ENCODE measurements at places on chromosomes 16 and 17.

- no peak for DNase-seq
Observed at GRCh38 chr17:78053777-78054468, 74.6 kb downstream of the TMC6 start.

DNA sequence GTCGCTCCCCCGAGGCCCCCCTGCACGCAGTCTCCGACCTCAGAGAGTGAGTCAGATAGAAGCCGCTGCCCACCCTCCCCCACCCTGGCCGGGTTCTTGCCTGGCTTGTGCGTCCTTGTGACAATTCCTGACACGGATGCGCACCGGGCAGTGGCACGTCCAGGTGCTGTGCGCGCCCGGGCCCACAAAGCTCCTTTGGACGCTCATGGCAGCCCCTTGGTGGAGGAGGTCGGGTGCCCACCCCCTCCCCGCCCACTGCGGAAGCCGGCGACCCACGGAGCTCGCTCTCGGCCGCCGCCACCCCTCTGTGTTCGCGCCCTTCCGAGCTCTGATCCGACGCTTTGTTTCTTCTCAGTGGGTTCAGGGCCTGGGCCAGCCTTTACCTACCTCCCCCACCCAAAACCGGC is 662 bp upstream of the TUBB3 start:
- DNase-seq = no peak

DNA sequence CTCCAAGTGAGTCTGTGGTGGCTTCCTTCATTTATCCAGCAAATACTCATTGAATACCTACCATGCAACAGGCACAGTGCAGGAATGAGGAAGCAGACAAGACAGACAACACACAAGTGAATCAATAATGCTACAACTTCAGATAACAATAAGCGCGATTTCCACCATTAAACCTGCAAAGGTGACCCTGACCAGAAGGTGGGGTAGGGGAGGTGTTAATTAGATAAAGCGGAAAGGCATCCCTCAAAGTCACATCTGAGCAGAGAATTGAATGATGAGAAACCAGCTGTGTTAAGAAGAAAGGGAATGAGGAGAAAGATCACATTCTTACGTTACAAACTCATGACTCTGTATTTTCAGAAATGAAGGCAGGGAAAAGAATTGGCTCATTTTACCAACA is 26.3 kb downstream of the ZZEF1 start:
- no peak for DNase-seq

DNA sequence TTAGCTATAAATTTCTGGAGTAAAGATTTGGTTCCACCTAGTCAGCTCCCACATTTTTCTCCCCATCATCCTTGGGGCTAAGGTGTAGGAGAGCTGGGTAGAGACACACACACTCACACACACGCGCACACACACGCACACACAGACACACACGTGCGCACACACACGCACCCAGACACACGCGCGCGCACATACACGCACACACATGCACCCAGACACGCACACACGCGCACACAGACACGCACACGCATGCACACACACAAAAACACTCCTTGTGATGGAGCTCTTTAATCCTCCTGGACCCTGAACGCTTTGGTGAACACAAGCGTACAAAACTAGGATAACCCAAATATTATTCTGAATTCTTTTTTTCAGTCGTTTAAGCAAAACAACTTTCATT is 253.6 kb downstream of the C16orf95 start:
- no peak for DNase-seq

GRCh38 chr17:50547736-50548083 is 736 bp downstream of the SPATA20 start:
- DNase-seq = no peak

DNA sequence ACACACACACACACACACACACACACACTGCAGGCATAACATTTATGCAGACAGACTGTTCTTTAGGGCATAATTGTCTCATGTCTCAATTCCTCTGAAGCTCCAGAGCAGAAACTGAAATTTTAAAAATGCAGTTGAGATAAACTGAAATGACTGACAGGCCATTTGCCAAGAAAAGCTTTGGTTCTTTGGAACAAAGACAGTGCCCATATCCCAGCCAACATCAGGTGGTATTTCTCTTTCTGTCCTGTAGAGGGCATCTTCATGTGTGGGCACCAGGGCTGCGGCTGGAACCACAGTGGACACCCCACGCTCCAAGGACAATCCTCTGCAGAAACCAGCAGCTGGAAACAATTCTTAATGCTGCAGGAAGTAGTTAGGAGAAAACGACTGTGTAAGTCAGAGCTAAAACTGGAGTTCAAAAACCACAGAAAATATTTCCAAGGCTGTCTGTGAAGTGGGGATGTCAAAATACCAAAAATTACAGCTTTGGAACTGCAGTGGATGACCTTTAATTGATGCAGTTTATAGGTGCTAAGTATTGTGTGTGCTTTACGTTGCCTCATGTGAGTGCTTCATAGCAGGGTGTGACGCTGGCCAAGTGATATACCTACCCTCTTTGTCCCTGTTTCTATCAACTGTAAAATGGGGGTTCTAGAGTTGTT is 10.6 kb upstream of the MEFV start:
- DNase-seq = peak; percentile 16

- no peak for DNase-seq
Observed at GRCh38 chr16:56732366-56732765, 2.4 kb downstream of the NUP93 start.

DNA sequence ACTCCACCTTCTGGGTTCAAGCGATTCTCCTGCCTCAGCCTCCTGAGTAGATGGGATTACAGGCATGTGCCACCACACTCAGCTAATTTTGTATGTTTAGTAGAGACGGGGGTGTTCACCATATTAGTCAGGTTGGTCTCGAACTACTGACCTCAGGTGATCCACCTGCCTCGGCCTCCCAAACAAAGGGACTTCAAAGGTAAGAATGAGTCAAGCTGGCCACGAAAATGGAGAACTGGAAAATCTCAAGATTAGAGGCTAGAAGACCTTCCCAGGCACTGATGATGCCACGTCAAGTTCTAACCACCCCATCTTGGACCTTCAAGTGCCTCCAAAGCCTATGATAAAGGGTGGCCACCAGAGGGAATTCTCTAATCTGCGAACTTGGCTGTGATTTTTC is 1.3 kb upstream of the CCL15 start:
- DNase-seq = no peak

DNA sequence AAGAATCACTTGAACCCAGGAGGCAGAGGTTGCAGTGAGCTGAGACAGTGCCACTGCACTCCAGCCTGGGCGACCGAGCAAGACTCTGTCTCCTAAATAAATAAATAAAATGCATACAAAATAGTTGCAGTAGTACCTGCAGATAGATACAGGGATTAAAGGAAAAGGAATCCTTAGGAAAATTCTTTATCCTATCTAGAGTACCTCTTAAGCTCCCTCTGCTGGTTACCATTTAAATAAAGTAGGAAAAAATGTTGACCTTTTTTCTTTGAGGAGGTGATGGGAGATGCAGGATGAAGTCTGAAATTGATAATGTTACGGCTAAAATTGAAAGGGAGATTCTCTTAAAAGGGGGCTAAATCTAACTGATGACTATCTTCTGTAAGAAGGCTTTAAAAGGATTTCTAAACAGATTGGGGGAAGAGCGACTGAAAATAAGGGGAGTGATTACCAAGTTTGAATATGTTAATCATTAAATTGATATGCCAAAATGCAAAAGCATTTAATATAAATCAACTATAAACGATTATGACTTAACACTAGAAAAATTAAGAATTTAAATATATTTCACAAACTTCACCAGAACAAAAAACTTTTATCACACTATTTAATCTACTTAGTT is 29.4 kb downstream of the C16orf87 start:
- no peak for DNase-seq

DNA sequence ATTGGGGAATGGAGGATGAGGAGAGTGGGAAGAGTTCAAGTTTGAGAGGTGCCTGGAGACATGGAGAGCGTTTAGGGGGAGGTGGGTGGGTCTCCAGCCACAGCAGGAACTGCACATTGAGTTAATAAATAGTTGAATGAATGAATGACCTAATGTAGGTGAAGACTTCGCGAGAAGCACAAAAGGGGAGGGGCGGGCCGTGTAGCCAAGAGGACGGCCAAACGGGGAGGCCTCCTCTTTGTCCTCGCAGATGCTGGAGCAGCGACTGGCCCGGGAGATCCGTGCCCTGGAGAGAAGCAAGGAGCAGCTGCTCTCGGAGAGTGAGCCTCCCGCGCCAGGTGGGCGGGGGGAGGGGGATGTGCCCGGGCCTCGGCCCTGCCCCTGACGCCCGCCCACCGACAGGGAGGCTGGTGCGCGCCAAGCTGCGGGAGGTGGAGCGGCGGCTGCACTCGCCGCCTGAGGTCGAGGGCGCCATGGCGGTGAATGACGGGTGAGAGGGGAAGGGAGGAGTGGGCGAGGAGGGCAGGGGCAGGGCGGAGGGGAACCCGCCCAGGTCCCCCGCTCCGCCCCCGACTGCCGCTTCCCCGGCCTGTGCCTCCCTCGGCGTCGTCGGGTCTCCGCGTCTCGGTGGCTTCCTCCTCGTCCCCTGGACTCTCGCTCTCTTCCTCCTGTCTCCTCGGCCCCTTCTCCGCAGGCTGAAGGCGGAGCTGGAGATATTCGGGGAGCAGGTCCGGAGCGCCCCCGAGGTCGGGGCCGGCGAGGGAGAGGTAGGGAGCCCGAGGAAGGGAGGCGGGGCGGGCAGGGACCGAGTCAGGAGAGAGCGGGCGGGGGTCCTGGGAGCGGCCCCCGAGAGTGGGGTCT is 12.9 kb downstream of the SYCE1L start:
- peak; percentile 57 for DNase-seq

DNA sequence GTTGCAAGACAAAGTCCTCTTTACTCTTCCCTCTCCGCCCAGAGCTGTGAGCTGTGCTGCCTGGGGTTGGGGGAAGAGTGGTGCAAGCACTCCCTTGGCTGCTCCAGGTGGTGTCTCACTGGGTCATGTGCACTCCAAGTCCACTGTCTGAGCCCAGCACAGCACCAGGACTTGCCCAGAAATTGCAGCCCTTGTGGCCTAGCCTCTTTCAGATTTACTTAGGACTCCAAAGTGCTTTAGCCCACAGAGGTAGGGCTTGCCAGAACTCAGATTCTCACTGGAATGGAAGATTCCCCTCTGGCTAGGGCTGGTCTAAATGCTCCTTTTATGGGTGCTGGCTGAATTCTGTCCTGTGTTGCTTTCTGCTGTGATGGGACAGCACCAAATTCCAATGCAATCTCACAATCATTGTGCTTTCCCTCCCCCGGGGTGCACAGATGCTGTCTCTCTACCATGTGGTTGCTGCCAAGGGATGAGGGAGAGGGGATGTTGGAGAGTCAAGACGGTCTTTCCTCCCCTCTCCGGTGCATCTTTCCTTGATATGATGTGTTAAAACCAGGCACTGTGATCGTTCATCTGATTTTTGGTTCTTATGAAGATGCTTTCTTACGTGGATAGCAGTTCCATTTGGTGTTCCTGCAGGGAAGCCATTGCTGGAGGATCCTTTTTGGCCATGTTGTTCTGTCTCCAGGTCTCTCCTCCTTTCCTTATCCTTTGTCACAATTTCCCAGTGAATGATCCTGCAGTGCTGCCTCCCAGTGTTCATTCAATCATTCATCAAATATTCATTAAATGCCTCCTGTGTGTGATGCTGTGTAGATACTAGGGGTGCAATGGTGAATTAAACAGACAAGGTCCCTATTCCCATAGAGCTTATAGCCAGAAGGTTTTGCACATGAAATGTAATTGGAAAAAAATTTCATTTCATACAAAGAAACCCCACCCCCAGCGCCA is 216.3 kb downstream of the SPECC1 start:
- no peak for DNase-seq

DNA sequence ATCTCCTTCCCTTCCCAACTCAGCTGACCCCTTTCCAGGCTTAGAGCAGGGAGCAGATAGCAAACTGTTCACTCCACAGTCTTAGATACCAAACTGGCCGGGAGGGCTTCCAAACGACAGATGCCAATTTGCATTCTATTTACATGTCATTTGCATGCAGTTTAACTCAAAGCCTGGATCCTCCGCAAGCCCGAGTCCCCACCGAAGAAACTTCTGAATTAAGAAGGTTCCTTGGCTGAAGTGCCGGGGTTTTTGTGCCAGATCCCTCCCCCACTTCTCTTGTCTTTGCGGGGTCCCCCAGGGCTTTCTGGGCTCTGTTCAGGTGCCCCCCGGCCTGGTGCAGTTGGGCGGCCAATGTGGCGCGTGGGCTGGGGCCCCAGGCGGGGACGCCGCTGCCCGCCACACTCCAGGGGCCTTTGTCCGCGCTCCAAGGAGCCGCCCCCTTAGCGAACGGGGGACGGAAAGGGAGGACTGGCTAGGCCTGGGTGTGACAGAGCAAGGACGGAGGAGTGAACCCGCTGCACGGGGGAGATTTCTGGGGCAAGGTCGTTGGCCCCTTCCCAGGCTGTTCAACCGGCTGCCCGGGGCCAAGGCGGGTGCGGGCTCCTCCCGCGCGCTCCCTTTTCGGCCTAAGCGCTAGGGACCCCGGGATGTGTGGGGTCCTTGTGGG is 1.2 kb downstream of the GPRC5B start:
- no peak for DNase-seq

DNA sequence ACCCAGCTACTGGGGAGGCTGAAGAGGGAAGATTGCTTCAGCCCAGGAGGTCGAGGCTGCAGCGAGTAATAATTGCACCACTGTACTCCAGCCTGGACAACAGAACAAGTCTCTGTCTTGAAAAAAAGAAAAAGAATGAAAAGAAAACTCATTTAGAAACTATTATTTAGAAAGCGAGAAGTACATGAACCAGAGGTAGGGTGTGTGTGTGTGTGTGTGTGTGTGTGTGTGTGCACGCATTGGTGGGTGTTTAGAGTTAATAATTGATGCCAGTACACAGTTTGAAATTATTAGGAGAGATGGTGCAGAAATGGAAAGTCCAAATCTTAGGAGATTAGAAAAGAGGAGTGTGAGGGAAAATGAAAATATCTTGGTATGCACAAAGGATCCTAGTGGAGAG is 106.6 kb downstream of the MRTFB start:
- no peak for DNase-seq

DNA sequence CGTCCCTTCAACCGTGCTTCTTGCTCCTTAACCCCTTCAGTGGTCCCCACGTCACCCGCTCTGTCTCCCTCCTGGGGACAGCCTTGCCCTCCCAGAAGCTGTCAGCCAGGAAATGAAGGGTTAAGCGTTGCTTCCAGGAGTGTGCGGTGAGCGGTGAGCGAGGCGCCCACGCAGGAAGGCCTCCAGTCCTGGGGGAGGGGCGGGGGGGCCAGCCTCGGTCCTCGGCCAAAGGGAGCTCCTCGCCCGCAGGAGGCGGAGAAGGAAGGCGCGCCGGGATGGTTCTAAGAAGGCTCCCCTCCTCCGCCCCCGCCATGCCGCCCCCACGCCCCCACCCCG is 2.3 kb downstream of the RBFOX3 start:
- DNase-seq = no peak

GRCh38 chr17:31251105-31251969 is 45.7 kb downstream of the OMG start:
- DNase-seq = no peak

GRCh38 chr17:40063187-40063771 is 514 bp downstream of the THRA start:
- DNase-seq = no peak

DNA sequence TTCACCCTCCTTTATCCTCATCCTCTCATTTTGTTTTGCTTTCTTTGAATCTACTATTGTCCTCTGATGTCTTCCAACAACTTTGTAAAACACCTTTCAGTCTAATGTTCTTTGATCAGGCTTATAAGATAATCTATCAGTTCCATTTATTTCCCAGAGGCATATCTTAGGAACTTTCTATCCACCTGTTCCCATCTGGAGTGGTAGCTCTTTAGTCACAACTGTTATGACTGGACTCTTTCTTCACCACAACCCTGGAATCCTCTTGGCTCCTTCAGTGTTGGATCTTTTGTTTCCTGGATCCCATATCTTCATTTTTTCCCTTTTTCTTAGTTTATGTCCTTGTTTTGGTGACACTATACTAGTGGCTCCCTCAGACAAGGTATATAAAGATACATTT is 23.5 kb downstream of the RPS6KB1 start:
- DNase-seq = no peak

All from NCI-H187 (cell line).